Right cardiac atrium (tissue), 5 donors: ENCODE measurements at places on chromosomes 1 and 21. TPM values are rescaled to one million over a fixed set of nuclear protein-coding genes. Genes with fewer than 3 reads are reported as not detected.

DNA sequence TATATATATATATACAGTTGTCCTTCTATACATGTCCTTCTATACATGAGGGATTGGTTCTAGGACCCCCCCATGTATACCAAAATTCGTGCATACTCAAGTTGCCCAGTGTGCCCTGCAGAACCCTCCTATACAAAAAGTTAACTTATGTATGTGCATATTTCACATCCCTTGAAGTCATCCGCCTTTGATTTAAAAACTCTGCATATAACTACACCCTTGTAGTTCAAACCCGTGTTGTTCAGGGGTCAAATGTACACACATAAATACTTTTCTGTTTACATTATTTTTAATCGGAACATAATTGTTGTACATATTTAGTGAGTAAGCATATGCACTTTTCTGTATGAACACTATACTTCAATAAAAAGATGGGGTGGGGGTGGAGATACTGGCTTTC is 7.7 kb upstream of the ABL2 start:
- no peak for DNase-seq

DNA sequence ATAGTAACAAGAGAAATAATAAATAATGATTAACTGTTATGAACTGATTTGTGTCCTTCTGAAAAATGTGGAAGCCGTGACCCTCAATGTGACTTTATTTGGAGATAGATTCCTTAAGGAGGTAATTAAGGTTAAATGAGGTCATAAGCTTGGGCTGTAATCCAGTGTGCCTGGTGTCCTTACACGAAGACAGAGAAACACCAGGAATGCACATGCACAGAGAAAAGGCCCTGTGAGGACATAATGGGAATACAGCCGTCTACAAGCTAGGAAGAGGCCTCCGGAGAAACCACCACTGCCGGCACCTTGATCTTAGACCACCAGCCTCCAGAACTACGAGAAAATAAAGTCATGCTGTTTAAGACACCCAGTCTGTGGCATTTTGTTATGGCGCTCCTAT is 215.9 kb downstream of the NEGR1 start:
- DNase-seq: no peak

GRCh38 chr1:92804721-92805201 is 19.9 kb upstream of the EVI5 start:
- peak; percentile 91 for DNase-seq

The OBSCN gene
- total RNA-seq: 177 TPM

The S1PR1 gene
- total RNA-seq: 59.6 TPM

The PRAMEF13 gene
- not detected for total RNA-seq
